Stimulated activated CD8-positive, alpha-beta memory T cell treated with anti-CD3 and anti-CD28 coated beads, Interleukin-4, amount 100 ng/mL, for 48 hours (primary cell): ENCODE measurements at places on chromosomes 7 and 10.

- DNase-seq = no peak
Measured at GRCh38 chr7:5310822-5311405, 28.2 kb downstream of the SLC29A4 start.

DNA sequence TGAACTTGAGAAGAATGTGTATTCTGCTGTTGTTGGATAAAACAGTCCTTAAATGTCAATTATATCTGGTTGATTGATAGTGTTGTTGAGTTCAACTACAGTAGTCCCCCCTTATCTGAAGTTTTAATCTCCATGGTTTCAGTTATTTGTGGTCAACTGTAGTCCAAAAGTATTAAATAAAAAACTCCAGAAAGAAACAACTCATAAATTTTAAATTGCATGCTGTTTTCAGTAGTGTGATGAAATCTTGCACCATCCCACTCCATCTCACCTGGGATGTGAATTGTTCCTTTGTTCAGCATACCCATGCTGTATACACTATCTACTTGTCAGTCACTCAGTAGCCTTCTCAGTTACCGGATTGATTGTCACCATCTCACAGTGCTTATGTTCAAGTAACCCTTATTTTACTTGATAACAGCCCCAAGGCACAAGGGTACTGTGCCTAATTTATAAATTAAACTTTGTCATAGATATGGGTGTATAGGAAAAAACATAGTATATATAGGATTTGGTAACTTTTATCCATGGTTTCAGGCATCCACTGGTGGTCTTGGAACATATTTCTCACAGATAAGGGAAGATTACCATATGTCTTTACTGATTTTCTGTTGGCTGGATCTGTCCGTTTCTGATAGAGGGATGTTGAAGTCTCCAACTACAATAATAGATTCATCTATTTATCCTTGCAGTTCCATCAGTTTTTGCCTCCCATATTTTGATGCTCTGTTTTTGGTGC is 57.1 kb downstream of the AOAH start:
- DNase-seq = no peak

DNA sequence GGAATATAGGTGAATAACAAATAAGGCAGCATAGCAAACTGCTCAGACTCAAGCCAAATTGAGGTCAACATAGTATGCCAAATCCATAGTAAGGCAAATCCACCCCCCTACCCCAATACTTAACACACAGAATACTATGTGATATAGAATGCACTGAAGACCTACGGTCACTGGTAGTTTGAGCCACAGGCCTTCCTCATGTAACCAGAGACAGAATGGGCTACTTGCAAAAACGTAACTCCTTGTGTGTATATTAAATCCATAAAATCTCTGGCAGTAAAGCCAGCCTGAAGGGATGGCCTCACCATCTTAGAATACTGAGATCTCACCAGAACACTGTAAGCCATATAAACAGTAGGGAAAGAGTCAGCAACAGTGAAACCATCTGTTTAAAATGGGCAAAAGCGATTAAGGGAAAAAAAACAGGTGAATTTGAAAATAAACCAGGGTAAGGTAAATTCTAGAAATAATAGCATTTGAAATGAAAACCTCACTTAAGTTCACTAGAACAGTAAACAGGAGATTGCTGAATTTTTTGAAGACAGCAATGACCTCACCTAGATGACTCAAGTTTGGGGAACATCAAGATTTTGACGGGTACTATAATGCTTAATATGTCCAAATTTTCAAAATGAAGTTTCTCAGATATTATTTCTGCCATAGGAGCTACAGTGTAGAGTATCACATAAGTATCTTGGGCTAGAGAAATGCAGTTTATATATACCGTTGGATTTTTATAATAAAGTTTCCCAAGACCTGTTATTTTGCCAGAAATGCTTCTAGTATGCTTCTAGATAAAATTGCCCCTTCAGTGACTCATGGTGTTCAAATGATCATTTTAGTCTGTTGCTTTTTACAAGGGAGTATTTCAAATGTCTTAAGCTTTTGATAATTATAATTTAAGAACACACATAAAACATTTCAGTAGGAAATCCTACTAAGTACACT is 13.9 kb downstream of the HNRNPA2B1 start:
- no peak for DNase-seq

GRCh38 chr7:12508005-12508404 is 62.5 kb upstream of the SCIN start:
- DNase-seq = no peak

GRCh38 chr10:109988212-109988596 is 19.6 kb upstream of the ADD3 start:
- no peak for DNase-seq

- no peak for DNase-seq
Measured at GRCh38 chr10:15572531-15573045, 147.1 kb downstream of the ITGA8 start.

DNA sequence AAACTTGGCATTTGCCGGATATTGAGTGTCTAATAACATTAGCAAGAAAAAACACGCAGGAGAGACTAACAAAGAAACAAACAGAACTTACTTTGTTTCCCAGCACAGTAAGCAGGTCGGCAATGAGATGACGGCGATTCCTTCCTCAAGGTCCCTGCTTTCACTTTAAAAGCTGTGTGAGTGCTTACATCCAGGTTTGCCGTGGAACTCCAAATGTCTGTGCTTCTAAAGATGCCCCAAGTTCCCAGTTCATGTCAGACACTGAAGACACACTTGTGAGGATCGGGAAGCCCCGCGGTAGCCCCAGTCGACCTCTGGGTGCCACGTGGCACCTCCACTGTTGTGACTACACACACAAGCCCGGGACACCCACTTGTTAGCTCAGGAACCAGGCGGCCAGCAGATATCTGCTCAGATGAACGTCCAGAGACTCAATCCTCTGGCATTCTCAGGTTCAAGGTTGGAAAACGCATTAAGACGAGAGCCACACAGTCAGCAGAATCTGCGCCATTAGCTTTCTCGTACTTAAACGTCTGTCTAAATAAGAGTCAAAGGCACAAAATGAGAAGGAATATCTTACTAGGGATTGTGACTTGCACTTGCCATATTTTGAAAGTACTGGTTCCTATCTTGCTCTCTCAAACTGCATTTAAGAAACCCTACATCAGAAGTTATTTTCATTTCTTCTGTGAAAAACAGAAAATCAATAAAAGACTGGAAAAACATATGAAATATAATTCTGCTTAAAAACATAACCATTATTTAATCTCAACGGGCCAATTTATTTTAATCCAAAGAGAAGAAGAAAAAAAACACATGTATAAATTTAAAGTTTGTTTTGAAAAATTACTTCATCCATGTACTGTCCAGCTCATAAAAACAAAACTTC is 207.6 kb upstream of the KLF14 start:
- DNase-seq = no peak

DNA sequence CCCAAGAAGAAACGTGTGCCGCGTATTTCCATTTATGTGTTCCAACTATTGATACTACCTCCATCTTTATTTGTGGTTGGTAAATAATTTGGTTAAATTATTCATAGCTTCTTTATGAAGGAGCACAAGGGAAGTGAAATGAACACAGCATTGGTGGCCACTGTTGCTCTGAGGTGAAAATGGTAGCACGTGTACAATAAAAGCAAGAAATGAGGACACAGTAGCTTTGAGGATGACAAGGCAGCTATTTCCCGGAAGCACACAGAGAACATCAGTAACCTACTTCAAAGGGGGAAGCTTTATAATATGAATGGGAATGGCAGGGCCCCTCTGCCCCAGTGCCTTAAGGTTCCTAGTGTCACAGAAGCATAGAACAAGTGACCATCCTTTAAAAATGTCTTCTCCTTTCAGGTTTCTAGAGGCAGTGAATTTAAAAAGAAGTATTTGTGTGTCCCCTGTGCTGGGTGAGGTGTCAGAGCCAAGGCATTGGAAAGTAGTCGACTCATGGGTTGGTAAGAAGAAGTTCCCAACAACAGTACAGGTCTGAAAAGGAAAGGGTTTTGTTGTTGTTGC is 78.8 kb downstream of the SGMS1 start:
- no peak for DNase-seq

GRCh38 chr7:29771081-29771816 is 35.1 kb upstream of the WIPF3 start:
- DNase-seq = no peak

DNA sequence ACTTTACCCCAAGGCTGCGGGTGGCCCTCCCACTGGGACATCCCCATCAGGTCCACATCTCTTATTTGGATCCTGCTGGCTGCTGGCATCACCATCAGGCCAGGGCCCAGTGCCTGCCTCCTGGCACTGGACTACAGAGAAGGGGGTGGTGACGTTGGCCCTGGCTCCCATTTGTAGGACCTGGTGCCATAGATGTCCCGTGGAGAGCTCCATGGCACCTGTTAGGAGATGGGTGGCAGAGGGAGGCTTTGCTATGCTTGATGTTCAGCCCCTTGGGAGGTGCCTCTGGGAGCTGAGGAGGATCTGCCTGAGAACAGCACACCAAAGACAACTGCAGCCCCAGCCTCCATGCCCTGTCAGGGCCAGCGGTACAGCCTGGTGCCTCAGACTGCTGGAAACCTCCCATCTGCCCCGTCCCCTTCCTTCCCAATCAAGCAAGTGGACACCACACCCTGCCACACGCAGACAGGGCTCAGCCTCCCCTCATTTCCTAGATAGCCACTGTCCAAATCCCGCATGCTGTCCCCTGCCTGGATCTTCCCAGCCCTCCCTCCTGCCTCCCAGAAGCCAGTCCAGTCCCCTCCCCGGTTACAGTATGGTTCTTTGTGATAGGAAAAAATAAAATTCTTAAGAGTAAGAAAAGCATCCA is 230.0 kb upstream of the GRB10 start:
- no peak for DNase-seq

GRCh38 chr10:5343561-5343960 is 21.2 kb upstream of the UCN3 start:
- DNase-seq = no peak

DNA sequence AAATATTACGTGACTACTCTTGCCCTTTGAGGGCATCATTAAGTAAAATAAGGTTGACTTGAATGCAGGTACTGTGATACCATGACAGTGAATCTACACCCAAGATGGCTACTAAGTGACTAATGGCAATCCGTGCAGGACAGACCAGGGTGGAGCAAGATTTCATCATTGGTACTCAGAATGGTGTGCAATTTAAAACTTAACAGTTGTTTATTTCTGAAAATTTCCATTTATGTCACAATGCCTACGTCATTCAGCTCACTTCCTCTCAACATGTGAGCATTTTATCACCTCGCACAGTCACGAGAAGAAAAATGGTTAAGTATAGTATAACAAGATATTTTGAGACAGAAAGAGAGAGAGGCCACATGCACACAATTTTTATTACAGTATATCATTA is 50.3 kb upstream of the MET start:
- DNase-seq = no peak

DNA sequence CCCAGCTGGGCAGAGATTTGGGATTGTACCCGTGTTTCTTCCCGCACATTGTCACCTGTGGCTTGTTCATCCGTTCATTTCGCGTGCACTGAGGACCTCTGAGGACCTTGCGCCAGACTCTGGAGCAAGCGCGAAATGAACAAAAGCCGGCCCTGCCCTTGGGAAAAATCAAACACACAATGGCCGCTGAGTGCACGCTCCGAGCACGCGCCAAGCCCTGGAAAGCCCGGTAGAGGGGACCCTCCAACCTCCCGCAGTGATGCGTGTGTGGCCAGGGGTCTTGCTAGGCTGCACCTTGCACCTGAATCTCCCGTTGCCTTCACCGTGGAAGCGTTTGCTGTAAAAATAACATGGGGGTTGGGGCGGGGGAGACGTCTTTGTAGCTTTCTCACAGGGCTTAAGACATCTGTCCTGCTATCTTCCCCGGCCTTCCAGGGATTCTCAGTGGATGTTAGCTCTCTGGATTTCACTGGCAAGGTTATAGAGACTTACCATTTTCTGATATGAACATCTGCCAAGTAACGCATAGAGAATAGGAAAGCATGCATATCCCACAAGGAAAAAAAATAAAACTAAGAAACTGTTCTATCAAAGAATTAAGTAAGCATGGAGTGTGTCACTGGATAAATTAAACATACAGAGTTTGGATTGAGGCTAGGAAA is 37.3 kb downstream of the ZNF777 start:
- no peak for DNase-seq

DNA sequence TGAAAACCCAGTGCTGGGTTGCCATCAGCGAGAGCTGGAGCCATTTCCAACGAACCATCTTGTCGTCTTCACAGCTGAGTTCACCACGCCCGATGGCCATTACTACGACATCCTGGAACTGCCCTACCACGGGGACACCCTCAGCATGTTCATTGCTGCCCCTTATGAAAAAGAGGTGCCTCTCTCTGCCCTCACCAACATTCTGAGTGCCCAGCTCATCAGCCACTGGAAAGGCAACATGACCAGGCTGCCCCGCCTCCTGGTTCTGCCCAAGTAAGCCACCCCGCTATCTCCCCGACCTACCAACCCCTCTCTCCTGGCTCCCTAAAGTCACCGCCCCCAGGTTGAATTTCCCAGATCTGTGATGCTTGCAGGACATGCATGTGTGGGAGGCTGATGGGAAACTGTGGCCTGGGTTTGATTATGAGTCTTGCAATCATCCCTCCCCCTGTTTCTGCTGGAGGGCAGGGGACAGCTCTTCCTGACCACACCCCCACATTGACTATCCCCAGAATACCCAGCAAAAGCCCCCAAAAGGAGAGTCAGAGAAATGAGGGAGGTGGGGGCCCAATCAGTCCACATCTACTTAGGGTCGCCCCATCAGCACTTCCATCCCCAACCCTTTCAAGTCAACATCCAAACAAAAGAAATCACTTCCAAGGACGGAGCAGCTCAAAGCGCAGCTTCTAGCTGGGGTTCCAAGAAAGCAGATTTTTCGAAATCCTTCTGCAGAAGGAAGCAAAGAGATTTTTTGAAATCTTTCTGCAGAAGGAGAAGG is 6.9 kb downstream of the SERPINE1 start:
- no peak for DNase-seq

DNA sequence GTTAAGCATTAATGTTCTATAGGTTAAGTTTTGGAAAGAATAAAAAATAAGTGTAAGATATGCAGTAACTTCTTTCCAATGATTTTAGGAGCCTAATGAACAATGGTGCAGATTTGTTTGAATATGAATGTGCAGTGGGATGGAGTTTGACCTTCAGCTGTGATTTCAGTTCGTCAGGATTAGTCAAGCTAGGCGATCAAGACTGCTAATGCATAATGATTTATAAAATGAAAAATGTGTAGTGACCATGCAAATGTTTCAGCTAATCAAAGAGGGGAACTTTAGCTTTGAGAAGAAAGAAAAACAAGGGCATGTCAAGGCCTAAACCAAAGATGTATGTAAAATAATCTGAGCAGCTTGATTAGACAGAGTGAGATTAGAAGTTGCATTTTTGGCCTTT is 208.5 kb downstream of the FOXP2 start:
- DNase-seq = no peak

DNA sequence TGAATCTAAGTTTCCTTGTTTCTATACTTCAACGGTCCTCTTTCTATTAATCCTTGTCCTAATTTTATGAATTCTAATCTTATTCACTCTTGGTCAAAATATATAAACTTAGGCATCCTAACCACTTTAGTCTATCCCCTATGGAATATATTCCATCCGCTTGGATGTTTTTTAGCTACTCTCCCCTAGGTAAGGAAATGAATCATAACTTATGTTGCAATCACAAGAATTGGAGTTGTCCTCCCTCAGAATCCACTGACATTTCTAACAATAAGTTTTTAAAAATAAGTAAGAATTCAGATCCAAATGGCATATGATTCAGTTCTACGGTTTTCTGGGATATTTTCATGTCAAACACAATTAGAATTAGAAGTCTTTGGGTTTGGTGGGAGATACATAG is 1081.6 kb downstream of the SORCS1 start:
- no peak for DNase-seq
